ENCODE measurements at places on chromosomes 5 and 9. TPM values are rescaled to one million over a fixed set of nuclear protein-coding genes. Genes with fewer than 3 reads are reported as not detected.

- peak; percentile 62 for DNase-seq
Observed at GRCh38 chr5:4511996-4512656, 628.0 kb upstream of the ADAMTS16 start.

- DNase-seq, result no peak
Observed at GRCh38 chr9:97529363-97530076, 28.1 kb downstream of the TMOD1 start.

- no peak for DNase-seq
Observed at GRCh38 chr9:95788521-95788991, 86.9 kb upstream of the ERCC6L2 start.

DNA sequence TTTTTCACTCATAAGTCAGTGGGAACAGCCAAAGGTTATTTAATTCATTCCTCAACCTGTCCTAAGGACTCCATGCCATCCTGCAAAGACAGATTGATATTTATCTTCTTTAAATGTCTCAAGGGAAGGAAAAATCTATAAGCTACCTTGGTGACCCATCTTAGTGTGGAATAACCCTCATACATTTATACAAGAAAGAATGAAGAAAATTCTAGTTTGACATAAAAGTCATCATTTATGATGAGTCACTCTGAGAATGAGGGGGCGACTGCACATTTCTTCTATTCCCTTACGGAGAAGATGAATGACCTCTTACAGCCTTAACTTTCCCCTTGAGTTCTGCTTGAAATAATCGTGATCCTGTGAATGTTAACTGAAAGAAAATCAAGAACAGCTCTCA, 26.8 kb upstream of the NUDT12 start:
- no peak for DNase-seq

OCLN gene
- 43.5 TPM for polyA plus RNA-seq

CERT1 gene
- polyA plus RNA-seq, result 57.1 TPM
